ENCODE measurements at places on chromosomes 6 and 20.

- no peak for DNase-seq
Measured at GRCh38 chr20:10551732-10552724, 116.9 kb downstream of the SLX4IP start.

DNA sequence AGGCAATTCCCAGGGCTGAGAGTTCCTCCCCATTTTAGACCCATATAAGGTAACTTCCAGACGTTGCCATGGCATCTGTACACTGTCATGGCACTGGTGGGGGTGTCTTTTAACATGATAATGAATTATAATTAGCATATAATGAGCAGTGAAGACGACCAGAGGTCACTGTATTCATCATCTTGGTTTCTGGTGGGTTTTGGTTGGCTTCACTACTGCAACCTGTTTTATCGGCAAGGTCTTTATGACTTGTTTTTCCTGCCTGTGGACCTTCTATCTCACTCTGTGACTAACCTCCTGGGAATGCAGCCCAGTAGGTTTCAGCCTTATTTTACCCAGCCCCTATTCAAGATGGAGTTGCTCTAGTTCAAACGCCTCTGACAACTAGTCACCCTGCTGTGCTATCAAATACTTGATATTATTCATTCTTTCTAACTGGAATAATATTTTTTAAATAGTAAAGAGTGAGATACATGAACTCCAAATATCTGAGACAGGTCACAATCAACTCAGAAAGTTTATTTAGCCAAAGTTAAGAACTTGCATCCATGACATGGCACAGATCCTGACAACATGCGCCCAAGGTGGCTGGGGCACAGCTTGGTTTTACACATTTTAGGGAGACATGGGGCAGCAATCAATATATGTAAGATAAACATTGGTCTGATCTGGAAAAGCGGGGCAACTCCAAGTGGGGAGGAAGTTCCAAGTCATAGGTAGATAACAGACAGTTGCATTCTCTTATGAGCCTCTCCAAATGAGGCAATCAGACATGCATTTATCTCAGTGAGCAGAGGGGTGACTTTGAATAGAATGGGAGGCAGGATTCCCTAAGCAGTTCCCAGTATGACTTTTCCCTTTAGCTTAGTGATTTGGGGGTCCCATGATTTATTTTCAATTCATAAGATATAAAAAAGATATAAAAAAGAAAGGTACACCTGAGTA, 1.2 kb upstream of the UFL1 start:
- DNase-seq: no peak

- DNase-seq: no peak
Measured at GRCh38 chr6:106974336-106974998, at the start of gene CD24. Gene CD24, minus strand, starts transcription at chr6:106974729. Its CDS starts 83 bp downstream, at chr6:106974646.

DNA sequence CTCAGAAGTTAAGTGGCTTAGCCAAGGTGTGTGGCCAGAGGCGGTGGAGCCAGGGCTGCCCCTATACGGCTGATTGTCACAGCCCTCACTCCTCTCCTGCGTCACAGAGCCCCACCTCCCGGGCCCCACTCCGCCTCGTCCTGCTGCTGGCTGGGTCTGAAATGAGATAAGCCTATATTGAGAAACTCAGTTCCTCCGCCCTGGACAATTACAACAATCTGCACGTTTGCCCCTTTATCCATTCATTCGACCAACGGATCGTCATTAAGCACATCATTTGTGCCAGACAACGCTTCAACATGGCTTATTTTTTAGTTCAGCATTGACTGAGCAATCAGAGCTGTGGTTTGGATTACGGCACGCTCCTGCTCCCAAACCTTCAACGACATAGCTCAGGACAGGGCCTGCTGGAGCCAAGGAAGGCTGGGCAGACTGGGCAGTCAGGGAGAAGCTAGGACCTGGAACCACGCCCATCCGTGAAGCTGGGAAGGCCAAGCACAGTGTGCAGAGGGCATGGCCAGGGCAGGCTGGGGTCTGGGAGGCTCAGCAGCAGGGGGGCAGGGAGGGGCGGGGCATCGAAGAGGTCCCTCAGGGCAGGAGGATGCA, 16.6 kb upstream of the EZR start:
- DNase-seq: no peak

- no peak for DNase-seq
Measured at GRCh38 chr6:90730151-90730673, 143.3 kb upstream of the MAP3K7 start.

- DNase-seq: no peak
Measured at GRCh38 chr6:33967966-33968724, 164.3 kb upstream of the MLN start.

DNA sequence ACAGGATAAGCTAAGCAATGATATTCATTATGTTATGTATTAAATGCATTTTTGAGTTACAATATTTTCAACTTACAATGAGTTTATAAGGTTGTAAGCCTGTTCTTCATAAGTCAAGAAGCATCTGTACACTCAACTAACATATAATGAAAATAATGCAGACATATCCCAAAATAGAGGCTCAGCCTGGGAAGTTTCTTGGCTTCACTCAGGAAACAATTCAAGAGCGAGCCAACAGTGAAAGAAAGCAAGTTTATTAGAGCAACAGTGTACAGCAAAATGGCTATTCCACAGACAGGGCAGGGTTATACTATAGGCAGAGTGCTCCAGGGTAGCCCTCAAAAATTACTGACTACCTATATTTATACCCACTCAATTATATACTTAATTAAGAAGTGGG, 1581.8 kb downstream of the HACE1 start:
- no peak for DNase-seq

GRCh38 chr6:8006208-8006607, 58.0 kb downstream of the BLOC1S5 start:
- DNase-seq: peak; percentile 63

DNA sequence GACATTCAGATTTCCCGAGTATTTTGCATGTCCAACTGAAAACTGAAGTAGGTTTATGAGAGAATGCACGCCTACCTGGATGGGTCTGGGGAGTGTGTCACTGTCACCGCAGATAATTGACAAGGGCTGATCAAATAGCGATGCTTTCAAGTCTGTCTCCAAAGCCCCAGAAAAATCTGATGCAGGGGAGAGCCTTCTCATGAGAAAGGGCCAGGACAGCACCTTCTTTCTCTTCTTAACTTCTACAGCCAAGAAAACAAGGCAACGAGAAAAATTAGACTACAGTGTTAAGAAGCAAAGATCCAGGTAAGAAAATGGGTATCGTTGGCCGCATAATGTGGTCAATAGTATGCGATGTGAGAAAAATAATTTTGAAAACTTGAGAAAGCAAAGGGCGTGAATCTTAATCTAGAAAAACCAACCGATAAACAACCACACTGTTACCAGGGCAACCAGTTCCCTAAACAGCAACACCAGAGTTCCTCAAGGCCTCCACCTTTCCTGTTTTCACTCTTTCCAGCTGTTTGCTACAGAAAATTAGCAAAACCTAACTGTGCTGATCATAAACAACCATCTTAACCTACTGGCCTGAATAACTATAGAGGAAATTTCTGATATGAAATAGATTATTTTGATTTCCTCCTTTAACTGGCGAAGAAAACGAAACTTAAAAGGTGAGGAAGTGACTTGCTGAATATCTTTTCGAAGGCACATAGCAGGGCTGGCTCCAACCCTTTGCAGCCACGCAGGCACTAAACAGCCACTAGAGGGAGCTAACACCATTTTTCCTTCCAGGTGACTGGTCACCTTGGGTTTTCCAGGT, 2.6 kb downstream of the TAGAP start:
- DNase-seq: peak; percentile 89

- DNase-seq: no peak
Measured at GRCh38 chr20:61845233-61845671, 220.4 kb downstream of the TAF4 start.

DNA sequence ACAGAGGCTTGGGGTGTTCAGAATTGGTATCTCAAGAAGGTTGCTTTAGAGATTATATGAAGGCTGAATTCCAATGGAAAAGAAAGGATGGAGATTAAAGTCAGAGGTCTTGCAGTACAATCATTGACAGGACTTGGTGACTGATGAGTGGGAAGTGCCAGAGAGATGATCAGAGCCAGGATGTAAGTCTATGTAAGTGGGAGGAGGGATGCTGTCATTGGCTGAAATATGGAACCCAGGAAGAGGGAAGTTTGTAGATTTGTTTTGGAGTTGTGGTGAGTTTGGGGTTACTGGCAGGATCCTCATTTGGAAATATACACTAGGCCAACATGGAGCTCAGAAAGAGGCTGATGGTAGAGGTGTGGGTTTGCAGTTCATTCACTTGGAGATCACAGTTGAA, 23.8 kb upstream of the TNFAIP3 start:
- no peak for DNase-seq

DNA sequence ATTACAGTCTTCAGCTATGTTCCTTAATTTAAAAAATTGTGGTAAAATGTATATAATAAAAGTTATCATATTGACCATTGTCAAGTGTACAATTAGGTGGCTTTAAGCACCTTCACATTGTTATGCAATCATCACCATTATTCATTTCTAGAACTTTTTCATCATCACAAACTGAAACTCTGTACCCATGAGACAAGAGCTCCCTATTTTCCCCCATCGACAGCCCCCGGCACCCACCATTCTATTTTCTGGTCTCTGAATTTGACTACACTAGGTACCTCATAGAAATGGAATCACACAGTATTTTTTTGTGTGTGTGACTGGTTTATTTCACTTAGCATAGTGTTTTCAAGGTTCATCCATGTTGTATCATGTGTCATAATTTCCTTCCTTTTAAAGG, 39.7 kb upstream of the FYN start:
- DNase-seq: no peak

- DNase-seq: peak; percentile 99
Measured at GRCh38 chr6:43724914-43725642, 37.5 kb upstream of the MRPS18A start.

GRCh38 chr6:169158691-169159090, 95.0 kb downstream of the THBS2 start:
- DNase-seq: no peak

DNA sequence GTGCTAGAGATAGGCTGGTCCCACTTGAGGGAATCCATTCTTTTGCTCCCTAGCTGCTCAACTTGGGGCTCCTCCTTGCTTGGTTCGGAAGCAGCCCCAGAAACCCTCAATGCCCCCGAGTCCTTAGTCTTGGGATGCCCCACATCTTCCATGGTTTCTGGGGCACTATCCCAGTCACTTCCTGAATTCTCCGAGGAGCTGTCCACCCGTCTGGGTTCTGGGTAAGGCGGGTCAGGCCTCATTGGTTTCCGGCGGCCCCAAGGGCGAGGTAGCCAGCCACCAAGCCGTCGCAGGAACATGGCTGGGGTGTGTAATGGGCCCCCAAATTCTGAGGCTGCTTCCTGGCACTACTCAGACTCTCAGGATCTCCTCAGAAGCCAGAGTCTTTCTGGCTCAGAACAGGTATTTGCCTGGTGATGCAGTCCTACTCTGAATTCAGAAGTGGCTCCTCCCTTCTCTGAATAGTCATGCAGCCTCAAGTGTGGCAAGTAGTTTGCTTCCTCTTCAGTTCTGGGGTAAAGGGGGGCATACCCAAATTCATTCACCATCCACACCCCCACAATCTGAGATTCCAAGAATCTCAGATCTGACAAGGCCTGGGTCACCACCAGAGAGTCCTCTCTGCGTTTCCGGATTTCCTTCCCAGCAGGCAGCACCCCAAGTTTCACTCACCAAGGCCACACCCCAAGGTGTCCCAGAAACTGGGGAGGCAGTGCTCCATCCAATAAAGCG, 763 bp downstream of the C6orf47 start:
- DNase-seq: peak; percentile 49

DNA sequence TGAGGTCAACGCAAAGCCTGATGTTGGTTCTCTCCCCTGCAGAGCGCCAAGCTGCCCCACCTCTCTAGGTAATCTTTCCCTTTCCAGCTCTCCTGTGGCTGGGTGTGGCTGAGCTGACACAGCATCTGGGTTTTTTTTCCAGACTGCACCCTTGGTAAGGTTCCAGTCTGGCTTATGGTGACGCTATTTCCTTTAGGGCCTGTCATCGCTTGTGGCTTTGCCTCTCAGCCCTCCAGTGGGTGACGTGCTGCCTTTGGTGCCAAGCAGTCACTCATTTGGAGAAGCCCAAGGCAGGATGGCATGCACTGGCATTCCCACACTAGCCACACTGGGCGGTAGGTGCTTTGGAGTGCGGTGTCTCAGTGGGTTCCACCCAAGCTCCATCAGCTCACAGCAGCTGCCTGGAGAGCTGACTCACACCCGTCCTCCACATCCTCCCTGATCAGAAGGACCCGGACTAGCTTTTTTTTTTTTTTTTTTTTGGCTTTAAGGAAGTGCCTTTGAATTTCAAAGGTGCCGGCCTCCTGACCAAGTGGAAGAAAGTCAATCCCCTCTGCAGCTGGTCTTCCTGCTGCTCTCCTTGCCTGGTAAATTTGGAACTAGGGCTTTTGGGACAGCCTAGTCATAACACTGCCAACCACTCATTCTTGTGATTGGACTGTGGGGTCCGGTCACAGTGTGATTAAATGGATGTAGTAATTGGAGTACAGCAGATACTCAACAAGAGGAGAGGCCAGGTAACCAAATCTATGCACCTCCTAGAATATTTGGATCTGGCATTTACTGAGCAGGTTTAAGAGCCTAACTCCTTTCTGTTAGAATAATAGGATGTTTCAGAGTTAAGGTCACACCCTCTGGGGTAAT, 153.6 kb downstream of the CD83 start:
- DNase-seq: peak; percentile 60

DNA sequence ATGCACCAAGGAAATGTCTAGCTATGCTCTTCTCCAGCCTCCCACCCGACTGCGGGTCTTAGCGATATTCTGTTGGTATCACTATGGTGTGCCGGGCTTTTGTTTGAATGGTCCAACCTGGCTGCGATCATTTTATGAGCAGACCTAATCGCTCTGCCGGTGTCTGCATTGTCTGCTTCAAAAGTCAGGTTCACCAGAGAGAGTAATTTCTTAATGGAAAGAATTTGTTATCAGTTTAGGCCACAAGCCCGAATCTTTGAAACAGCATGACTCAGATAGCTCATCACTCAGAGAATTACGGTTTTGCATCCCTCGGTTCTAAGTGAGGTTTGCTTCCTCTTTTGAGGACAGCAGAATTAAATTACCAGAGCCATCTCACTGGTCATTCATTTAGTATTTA, 521.0 kb upstream of the ARID1B start:
- DNase-seq: no peak

DNA sequence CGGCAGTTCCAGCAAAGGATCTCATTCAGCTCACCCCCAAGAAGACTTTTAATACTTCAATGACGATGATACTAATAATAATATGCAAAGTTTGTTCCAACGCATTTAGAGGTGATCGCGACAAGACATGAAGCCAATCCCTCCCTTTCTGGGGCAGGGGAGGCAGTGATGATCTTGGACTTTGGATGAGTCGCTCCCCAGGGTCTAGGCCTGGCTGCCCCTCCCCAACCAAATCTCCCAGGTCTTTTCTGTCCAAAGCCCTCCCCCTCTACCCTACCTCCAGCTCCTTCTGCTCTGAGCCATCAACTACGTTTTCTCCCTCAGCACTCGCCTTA, 33.9 kb downstream of the HLA-A start:
- DNase-seq: no peak
